ENCODE measurements at places on chromosomes 2 and 18.
A peak's percentile ranks its signal among the peaks of the same experiment; 100 is the strongest.

DNA sequence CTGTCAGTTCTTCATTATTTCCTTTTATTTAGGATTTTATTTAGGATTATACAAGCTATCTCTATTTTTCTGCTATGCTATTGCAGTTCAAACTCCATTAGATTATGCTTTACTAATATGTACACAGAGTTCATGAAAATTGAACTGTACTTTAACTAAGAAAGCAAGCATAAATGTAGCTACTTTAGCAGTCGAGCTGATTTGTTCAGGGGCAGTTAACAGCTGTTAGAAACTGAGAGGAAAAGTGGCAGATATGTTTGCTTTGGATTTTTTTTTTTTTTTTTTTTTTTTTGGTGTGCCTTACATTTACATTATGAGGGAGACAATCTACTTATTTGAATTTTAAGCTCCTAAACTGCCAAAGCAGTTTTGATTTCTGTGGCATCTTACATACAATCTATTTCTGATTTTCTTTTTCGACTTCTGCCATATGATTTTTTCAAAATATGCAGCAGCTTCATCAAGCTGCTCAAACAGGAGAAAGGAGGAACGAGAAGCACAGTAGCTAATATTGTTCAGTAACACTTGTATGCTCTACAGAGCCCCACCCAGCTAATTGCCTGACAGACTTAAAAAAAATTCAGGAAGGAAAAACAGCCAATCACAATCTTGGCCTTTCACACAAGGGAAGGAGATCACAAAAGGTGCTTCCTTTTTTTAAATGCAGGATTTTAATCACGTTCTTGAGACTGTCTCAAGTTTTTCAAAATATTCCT lies 233.4 kb upstream of the SIX3 start:
- peak; percentile 13 for DNase-seq

GRCh38 chr2:186456941-186457340 lies 29.1 kb upstream of the ZC3H15 start:
- no peak for DNase-seq

GRCh38 chr2:215188078-215188477 lies 49.7 kb upstream of the ABCA12 start:
- no peak for DNase-seq

DNA sequence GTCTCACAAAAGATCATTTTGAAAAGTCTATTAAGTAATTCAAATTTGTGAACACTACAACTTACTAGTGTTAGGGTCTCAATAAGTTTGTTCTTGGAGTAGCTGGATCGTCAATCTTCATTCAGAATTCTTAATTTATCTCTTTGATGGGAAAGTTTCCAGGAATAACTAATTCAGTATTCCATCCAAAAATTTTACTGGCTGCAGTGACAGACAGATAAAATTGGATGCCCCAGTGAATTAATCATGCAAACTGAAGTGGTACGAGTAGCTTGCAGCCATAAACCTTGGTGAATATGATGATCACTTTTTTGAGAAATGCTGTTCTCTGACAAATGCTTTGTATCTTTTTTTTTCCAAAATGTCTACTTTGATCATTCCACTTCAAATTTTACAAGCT lies 112.8 kb downstream of the LYPD6 start:
- DNase-seq = no peak

DNA sequence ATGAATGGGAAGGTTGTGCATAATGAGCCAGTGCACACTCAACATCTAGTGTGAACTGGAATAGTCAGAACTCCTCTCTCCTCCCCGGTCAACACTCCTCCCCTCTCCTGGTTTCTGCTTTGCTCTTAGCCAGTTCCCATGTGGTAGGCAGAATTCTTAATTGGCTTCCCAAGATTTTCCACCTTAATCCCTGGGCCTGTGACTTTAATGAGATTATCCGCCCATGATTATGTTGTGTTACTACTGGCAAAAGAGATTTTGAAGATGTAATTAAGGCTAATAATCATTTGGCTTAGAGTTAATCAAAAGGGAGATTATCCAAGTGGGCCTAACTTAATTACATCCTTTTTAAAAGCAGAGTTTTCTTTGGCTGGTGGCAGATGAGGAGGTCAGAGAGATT lies 34.2 kb upstream of the REV1 start:
- no peak for DNase-seq

- DNase-seq = no peak
Measured at GRCh38 chr2:30766666-30767065, 40.6 kb downstream of the CAPN13 start.

DNA sequence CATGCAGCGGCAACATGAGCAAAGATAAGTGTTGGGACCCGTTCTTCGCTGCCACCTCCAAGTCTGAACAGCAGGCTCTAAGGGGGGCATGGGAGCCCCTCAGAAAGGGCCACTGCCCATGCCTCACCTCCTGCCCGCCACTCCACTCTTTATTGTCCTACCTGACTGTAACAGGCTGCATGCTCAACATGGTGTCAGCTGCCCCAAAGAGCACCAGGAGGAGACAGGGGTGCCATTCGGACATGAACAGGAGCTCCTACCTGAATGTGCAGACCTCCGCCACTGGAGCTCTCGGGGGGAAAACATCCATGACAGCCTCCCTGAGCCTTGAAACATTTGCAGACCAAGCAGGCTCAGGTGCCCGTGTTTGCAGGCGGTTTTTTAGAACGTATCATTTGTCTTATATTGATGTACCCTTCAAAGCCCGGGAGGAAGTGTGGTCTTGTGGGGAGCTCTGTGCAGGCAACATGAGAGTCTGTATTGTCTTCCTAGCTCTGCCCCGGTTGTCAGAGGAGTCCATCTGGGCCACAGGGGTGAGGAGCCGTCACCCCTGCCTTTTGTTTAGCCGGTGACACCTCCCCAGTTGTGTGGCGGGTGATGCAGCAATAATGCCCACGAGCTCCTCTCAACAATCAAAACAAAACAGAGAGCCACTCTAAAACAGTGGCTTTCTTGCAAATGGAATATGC lies 35.1 kb upstream of the CD8A start:
- DNase-seq = peak; percentile 87

- DNase-seq = no peak
Measured at GRCh38 chr18:53056064-53056463, 716.1 kb downstream of the DCC start.
